ENCODE measurements at places on chromosomes 6 and 20.

- no peak for DNase-seq
Observed at GRCh38 chr6:105493736-105494135, 90.9 kb upstream of the PREP start.

DNA sequence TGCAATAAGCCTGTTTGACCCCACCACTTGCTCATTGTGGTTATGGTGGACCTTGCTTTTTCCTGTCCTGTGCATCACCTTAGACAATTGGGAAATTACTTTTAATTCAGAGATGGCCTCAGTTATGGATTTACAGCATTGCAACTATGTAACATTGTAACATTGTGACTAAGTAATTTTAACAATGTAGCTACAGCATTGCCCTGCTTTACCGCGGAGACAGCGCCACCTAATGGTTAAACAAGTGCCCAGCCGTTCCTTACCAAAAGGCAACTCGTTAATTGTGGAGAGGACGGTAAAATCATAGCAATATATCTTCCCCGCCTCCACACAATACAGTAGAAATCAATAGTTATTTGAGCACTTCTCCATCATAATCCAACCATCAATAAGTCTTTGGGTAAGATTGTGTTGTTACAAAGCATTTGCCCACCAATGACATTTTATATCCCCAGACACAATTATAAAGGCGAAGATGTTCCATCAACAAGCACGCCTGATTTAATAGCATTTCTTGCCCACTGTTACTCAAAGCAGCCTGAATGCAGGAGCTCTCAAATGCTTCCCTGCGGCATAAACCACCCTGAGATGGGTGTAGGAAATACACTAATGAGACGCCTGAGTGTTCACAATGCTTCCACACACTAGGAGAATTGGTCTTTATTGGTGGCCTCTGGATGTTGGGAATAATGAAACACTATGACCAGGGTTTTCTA, 93.7 kb downstream of the PROKR2 start:
- peak; percentile 2 for DNase-seq

DNA sequence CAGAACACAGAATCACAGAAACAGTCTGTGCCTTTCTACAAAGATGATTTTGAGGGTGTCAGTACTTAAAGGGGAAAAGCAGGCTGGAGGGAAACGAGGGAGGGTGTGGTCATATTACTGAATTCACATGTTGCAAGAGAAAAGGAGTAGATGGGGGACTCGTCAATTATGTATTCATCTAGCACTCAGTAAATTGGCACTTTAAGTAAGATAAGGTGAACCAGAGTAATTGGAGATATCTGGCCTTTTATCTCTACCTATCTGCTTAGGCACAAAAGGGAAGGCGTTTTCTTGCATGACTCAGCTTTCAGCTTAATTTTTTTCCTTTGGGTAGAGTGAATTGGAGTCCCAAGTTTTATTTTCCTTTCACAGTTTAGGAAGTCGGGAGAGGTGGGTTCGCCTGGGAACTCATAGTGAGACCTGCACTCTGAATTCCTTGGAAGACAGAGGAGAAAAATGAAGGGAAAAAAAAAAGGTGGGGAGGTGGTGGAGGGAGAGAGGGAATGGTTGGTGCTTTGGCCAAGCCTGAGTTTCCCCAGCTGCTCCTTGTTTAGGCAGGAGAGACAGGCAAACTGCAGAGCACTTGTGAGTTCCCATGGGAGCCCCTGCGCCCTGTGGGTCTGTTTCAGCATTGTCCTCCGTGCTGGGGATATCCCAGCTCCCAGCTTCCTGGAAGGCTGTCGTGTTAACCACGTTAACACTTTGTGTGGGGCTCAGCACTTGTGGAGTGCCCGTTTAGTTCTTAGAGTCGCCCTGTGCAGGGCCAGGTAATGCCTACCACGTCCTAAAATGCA, 19.7 kb upstream of the GTSF1L start:
- DNase-seq, result no peak

GRCh38 chr20:31746068-31746878, 7.2 kb downstream of the TPX2 start:
- DNase-seq, result no peak

DNA sequence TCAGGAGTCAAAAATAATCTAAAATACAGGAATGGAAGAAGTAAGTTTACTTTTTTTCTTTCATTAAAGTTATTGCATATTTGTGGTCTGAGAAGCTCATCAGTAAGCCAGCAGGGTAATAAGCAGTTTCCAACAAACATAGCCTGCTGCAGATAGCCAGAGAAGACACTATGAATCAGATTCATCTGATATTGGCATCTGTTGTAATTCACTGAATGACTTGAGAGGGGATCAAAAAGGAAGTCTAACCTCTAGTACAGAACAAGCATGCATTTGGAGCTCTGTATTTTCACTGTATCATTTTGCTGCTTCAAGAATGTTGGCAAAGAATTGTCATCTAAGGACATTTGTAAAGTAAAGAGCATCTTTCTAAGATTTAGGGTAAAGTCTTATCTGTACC, 53.8 kb upstream of the UFL1 start:
- DNase-seq, result no peak

DNA sequence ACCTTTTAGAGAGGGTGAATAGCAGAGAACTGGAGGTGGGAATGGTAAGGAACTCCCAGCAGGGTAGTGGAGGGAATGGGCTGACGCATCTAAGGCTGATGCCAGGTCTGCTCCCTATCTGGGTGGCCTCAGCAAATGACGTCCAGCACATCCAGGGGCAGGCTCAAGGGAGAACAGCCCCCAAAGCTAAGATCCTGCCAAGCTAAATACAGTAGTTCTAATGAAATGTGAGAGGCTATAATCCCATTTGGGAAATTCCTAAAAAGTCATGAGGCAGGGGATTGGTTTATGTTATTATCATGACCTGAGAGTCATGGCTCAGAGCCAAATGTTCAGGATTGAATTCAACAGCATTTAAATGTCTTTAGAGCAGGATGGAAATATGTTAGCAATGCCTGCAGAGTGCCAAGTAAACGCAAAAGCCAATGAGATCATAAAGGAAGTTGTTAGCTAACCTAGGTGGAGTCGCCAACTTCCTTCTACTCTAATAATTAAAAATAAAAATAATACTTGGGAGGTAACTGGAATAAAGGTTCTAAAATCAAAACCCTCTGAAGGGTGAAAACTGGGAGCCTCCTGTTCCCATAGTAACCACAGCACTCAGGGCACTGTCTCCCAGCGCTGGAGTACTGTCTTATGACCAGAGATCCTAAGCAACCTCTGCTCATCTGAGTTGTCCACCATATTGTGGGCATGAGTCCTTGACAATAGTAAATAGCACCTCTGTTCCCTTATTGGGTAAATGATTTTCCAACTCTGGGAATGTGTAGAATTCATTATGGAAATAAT, 34.8 kb downstream of the IYD start:
- DNase-seq, result no peak

DNA sequence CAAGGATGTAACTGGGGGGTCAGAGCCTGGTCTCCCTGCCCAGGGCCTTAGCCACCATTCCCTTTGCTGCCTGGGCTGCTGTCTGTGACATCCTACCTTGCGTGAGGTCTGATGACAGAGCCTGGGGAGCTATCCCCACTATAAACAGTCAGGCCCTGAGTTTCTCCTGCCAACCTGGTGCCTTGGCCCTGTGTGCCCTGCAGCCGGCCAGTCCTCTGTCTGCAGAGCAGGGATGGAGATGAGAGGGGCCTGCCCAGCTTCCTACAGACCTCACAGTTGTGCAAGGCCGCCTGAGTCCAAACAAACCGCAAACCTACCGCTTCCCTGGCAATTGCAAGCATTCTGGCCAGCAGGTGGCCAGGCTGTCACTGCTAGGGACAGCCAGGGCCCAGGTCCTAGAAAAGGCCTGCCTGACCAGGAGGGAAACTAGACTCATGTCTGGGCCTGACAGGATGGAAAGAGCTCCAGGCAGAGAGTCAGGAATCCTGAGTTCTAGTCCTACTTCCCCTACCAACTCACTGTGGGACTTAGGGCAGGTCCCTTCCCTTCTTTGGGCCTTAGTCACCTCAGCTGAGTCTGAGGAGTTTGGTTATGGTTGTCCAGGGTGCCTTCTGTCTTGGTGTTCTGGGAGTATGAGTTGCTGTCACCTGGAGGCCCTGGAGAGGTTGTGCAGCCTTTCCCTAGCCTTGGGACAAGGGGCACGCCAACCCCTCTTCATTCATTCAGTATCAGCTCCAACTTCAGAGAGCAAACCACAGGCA, 86.2 kb downstream of the VEGFA start:
- no peak for DNase-seq

DNA sequence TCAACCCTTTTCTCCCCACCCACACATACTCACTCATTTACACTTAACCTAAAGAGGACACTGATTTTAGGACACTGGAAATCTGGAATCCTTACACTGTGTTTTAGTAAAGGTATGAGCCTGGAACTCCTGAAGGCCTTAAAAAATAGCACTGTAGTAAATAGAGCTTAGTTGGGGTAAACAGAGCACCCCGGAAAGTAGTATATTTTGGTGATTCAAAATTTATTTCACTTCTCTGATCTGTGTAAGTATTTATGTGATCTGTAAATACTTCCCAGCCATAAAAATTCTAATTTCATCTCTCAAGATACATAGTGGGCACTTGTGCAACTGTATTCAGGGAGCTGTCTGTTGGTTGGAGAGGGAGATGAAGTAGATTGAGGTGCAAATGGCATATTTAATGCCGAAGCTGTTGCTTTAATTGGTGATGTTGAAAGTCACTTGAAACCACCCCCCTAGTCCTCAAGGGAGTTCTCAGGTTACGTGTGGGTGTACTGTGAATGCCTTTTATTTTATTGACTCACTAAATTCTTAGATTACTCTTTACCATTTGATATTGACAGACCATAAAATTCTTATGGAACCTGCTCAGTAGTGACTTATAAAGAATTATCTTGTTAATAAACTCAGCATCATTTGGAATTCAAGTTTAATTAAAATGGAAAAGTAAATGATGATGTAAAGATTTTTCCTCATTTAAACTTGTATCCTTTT, 154.9 kb downstream of the SOX4 start:
- no peak for DNase-seq

GRCh38 chr20:20734475-20734948, 22.1 kb upstream of the RALGAPA2 start:
- DNase-seq, result no peak

GRCh38 chr6:116004841-116005815, 55.6 kb downstream of the FRK start:
- no peak for DNase-seq

DNA sequence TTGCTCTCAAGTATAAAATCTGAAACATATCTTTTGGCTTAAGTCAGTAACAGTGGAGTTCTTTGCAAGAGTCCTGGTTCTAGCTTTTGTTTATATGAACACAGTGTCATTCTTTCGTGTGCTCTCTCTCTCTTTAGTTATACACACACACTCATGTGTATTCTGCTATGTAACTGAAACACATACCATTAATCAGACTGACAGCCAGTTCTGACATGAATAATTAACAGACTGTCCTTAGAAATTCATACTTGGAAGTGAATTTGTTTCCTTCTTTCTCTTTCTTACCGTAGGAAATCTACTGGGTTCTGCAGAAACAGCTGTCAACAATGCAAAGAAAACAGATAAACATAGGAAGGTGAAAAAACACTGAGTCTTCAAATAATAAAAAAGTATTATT, 2.5 kb downstream of the MCM9 start:
- no peak for DNase-seq

GRCh38 chr6:1418471-1419191, 29.3 kb downstream of the FOXF2 start:
- no peak for DNase-seq

DNA sequence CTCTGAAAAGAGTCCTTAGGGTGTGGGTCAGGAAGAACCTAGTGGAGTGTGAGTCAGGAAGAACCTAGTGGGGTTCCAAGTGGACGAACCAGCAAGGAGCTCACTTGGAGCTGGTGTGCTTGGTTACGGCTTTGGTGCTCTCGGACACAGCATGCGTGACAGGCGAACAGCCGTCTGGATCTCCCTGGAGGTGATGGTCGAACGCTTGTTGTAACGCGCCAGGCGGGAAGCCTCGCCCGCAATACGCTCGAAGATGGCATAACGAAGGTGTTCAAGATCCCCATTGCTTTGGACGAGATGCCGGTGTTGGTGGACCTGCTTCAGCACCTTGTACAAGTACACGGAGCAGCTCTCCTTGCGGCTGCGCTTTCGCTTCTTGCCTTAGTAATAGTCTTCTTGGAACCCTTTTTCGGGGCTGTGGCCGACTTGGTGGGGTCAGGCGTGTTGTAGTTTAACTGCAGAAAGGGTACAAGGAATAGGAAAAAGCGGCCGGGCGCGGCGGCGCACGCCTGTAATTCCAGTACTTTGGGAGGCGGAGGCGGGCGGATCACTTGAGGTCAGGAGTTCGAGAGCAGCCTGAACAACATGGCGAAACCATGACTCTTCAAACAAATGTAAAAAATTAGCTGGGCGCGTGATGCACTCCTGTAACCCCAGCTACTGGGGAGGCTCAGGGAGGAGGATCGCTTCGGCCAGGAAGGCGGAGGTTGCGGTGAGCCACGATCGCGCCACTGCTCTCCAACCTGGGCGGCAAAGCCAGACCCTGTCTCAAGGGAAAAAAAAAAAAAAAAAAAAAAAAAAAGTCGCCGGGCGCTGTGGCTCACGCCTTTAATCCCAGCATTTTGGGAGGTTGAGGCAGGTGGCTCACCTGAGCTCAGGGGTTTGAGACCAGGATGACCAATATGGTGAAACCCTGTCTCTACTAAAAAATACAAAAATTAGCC, 48.0 kb downstream of the OR2B2 start:
- DNase-seq, result no peak

DNA sequence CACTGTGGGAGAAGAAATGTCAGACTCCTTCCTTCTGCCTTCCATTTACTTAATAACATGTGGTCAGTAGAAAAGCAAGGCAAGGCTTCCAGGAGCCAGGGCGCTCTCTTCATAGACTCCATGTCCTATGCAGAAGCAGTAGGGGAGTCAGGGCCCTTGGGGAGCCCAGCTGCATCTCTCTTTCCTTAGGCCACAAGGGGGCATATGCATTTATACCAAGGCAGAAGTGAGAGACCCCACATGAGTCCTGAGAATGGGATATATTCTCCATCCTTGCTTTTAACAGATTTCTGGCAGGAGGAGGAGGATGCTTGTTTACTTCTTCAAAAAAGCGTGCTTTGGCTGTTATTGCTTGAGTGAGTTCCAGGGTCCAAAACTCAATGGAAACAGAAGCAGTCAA, 198.5 kb downstream of the HIVEP2 start:
- no peak for DNase-seq

- no peak for DNase-seq
Observed at GRCh38 chr6:10082385-10082784, 332.5 kb downstream of the TFAP2A start.

- no peak for DNase-seq
Observed at GRCh38 chr6:42239736-42240375, 22.2 kb upstream of the MRPS10 start.

DNA sequence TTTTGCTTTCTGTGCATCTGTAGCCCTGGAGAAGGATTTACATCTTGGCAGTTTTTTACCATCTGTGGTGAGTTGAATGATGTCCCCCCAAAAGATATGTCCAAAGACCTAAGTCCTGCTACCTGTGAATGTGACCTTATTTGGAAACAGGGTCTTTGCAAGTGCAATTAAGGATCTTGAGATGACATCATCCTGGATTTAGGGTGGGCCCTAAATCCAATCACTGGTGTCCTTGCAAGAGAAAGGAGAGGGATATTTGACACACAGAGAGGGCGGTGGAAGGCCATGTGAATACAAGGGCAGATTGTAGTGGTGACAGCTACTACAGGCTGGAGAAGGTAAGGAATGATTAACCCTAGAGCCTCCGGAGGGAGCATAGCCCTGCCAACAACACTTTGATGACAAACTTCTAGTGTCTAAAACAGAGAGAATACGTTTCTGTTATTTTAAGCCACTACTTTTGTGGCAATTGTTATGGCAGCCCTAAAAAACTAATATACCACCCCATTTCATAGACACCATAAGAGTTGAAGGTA, 35.1 kb downstream of the MKKS start:
- DNase-seq, result no peak
